ENCODE measurements at places on chromosomes 7 and 10.

DNA sequence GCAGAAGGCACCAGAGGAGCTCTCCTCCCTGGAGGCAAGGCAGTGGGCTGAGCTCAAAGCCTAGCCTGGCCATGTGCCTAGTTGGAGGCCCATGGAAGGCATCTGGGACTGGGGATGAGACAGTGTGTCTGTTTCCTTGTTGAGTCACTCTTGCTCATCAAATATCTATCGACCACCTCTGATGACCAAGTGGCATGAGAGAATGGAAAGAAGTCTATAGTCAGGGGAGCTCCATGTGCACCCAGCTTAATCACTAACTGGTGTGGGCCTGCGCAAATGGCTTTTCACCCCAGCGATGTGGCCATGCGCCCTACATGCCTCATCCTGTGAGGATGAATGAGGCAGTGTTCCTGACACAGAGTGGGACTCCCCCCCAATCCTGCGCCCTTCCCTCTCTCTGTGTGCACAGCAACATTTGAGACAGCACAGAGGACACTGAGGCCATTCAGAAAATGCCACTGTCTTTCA, 229.9 kb downstream of the RPS24 start:
- DNase-seq = no peak

GRCh38 chr7:45394117-45394708, 180.0 kb upstream of the ADCY1 start:
- no peak for DNase-seq

DNA sequence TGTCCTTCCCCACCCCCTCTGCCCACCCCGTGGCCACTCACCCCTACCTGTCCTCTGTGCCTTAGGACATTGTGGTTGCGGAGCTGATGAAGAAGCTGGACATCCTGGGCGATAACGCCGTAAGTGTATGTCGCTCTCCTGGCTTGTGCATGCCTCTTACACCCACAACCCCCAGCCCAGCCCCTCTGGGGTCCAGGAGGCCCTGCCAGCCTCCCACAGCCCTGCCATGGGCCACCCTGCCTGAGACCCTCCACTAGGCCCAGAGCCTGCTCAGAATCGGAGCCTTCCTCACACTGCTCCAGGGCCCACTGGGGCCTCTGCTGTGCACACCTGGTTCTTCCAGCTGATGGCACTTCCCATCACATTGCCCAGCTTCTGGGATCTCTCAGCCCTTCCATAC, 36.8 kb upstream of the DPYSL4 start:
- no peak for DNase-seq

- no peak for DNase-seq
These were observed 204.7 kb downstream of the USP6NL start for GRCh38 chr10:11406746-11407145.

- DNase-seq = no peak
These were observed 82.5 kb downstream of the RNLS start for GRCh38 chr10:88500656-88501055.

DNA sequence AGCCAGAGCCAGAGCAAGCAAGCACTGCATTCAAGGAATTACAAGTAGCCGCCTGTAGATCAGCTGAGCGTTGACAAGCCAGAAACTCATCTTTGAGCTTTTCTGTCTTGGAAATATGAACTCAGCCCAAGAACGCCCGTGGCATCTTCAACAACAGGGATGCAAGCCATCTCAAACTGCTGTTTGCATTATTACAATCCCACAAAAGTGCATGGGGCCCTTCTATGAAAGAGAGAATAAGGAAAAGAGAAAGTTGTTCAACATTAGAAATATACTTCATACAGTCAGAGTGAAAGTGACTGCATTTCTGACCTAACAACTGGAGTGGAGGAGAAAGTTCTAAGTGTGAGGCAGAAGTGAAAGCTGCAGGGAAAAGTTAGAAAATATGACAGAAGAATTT, 6.5 kb downstream of the SGCE start:
- DNase-seq = no peak

GRCh38 chr7:149027611-149028345, 527 bp downstream of the PDIA4 start:
- DNase-seq = no peak

GRCh38 chr7:143493751-143494150, 16.1 kb downstream of the TAS2R41 start:
- DNase-seq = no peak

DNA sequence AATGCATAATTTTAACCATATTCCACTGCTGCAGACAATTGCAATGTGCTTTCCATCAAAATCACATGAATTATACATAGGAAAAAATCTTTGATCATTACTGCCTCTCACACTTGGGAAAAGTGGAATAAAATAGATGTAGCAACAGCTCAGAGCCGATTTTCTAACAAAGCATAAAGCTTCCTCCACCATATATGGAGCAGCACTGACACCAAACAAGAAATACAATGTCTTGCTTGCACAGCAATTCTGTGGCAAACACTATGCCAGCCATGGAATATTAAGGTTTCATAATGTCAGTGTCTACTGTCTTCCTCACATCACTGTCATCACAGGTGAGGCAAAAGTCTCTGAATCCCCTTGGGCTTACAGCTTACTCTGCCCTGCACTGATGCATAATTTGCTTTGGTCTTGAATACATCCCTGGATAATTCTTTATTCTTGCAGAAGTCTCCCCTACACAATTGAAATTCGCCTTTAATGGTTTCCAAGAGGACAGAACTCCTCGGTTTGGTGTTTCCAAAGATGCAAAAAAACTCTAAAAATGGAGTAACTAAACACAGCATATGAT, 198.5 kb downstream of the CACNA2D1 start:
- no peak for DNase-seq

Measured in iPS DF 6.9 (cell line).